ENCODE measurements at places on chromosomes 4 and X. TPM values are rescaled to one million over a fixed set of nuclear protein-coding genes. Genes with fewer than 3 reads are reported as not detected.

DNA sequence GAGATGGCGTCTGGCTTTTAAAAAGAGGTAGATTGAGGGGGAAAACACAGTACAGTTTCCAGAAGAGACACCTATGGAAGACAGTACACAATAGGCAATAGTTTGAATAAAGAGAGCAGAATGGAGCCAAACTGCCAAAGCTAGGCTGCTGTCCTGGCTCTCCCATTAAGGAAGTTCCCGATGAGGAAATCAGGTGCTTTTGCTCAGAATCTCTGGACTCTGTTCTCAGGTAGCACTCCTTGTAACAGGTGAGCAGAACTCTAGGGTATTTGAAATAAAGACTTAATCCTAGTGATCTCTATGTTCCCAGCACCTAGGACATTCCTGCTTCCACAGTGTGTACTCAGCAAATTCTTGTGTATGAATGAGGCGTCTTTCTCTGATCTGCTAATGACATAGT, 1.6 kb downstream of the EGF start:
- no peak for DNase-seq

DNA sequence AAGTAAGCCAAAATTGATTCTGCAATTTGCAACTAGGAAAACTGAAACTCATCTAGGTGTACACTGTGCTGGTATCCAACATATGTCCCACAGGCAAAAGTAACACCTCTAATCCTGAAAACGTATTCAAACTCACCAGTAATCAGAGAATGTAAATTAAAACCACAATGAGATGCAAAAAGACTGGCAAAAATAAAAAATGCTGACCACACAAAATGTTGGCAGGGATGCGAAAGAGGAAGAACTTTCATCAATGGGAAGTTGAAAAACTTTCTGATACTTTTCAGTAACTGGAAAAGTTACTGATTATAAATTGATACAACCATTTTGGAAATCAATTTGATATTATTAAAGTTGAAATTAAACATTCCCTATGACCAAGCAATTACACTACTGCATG, 20.1 kb upstream of the CORIN start:
- no peak for DNase-seq

GRCh38 chr4:118396881-118397622, 44.2 kb upstream of the PRSS12 start:
- DNase-seq, result peak; percentile 49

GRCh38 chr4:72715299-72715698, 146.3 kb upstream of the ADAMTS3 start:
- no peak for DNase-seq

GRCh38 chr4:48787056-48787455, 7.0 kb upstream of the FRYL start:
- DNase-seq, result no peak

- DNase-seq, result peak; percentile 95
These were observed at the start of gene TMEM192 for GRCh38 chr4:165112368-165113121. Gene TMEM192, minus strand, starts transcription at chr4:165112860. Its CDS starts 87 bp downstream, at chr4:165112773.

- peak; percentile 87 for DNase-seq
These were observed 180.8 kb downstream of the MAGEB17 start for GRCh38 chrX:16347968-16348670.

DNA sequence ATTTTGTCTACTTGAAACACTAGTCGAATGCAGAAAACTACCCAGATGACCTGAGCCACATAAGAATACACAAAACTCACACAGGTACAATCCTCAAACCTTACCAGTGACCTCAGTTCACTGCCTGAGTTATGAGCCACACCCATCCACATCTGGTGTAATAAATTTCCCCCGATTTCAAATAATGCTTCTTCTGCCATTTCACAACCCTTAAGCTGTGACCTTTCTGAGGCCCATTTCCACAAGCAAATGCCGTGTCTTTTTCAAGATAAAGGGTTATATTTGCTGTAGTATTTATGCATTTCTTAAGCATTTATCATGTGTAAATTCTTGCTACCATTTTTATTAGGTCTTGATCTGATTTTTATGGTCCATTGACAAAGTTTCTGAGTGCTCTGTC, 1.8 kb upstream of the ARHGEF38 start:
- DNase-seq, result peak; percentile 14

- DNase-seq, result no peak
These were observed 389 bp upstream of the CCSER1 start for GRCh38 chr4:90126805-90127204.

- DNase-seq, result no peak
These were observed 108.3 kb upstream of the CAMK2D start for GRCh38 chr4:113869743-113870375.

- DNase-seq, result no peak
These were observed 58.7 kb upstream of the SPANXC start for GRCh38 chrX:141301017-141301416.

- no peak for DNase-seq
These were observed 7.2 kb upstream of the CCSER1 start for GRCh38 chr4:90120037-90120436.

- no peak for DNase-seq
These were observed 15.0 kb downstream of the APELA start for GRCh38 chr4:164892018-164892417.

- DNase-seq, result peak; percentile 67
These were observed 33.9 kb downstream of the ANK2 start for GRCh38 chr4:113083346-113083745.

DNA sequence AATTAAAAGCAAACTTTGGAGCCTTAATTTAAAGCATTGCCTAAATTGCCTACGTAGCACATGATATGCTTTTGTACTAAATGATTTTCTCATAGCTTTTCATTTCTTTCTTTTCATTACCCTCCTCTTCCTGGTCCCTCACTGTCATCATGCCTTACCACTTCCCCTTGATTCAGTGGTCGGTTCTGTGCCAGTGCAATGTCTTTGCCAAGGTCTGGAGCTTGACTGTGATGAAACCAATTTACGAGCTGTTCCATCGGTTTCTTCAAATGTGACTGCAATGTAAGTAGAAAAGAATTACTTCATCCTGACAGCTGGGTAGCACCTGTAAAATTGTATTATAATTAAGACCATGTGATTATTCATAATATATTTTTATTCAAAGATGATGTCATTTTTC, 72.5 kb downstream of the C4orf46 start:
- DNase-seq, result no peak

DNA sequence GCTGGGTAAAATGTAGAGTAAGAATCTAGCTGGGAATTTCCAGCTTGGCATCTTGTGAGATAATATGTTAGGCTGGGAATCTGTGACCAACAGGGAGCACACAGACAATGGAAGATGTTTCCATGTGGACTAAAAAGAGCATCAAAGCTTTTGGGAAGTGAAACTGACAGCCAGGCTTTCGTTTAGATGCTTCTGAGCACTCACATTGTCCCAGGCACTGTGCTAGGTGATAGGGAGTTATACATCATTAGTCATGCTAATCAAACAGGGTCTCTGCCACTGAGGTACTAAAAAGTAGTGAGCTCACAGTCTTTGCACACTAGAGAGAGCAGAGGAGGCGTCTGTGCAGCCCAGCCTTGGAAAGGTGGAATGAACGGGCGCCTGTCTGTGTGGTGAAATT, 101.9 kb upstream of the SCOC start:
- no peak for DNase-seq

DNA sequence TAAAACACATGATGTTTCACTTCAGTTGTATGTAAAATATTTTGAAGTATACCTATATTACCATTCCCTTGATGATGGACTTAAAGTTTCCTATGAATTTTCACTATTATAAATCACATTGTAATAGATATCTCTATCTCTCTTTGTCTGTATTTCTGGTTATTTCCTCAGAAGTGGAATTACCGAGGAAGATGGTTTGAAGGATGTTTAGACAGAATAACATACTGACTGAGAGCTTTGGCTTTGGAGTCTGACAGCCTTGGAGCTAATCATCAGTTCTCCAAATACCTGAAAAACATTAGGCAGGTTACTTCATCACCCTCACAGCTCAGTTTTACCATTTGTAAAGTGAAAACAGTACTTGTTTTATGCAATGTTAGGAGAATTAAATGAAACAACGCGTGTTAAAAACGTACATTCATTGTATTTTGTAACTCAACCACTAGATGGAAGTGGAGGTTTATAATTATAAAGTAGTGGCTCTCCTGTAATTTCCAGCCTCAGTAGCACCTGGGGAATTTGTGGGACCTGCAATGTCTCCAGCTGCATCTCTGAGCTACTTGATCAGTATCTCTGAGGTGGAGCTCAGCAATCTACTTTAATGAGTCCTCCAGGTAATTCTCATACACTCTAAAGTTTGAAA, 14.3 kb downstream of the JCHAIN start:
- peak; percentile 46 for DNase-seq

- no peak for DNase-seq
These were observed 237.5 kb downstream of the SHOX start for GRCh38 chrX:867966-868647.

GRCh38 chr4:7860600-7861163, 79.0 kb downstream of the AFAP1 start:
- no peak for DNase-seq

- no peak for DNase-seq
These were observed 42.7 kb upstream of the RAPGEF2 start for GRCh38 chr4:159060161-159060560.

GRCh38 chrX:46179748-46180147, 365.5 kb downstream of the ZNF674 start:
- DNase-seq, result no peak

- DNase-seq, result peak; percentile 19
These were observed 56.3 kb upstream of the DCTD start for GRCh38 chr4:182973511-182973911.

GRCh38 chr4:2222838-2223237, 19.1 kb downstream of the HAUS3 start:
- DNase-seq, result no peak

- no peak for DNase-seq
These were observed 3.5 kb upstream of the N4BP2 start for GRCh38 chr4:40053161-40053560.

- DNase-seq, result peak; percentile 80
These were observed at the start of gene GALNT7 for GRCh38 chr4:173168396-173169177. Gene GALNT7, plus strand, starts transcription at chr4:173168811. Its CDS starts 25 bp downstream, at chr4:173168836.

DNA sequence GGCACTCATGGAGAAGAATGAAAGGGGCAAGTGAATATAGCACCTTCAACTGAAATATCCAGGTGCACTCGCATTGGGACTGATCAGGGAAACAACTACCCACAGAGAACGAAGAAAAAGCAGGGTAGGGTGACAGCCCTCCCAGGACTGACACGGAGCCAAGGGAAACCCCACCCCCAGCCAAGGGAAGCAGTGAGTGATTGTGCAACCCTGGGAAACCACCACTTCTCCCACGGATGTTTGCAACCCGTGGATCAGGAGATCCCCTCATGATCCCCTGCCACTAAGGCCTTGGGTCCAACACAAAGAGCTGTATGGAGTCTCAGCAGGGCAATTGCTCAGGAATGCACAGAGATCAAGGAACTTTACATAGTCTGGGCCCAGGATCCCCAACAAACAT, 158.5 kb upstream of the HCCS start:
- no peak for DNase-seq

DNA sequence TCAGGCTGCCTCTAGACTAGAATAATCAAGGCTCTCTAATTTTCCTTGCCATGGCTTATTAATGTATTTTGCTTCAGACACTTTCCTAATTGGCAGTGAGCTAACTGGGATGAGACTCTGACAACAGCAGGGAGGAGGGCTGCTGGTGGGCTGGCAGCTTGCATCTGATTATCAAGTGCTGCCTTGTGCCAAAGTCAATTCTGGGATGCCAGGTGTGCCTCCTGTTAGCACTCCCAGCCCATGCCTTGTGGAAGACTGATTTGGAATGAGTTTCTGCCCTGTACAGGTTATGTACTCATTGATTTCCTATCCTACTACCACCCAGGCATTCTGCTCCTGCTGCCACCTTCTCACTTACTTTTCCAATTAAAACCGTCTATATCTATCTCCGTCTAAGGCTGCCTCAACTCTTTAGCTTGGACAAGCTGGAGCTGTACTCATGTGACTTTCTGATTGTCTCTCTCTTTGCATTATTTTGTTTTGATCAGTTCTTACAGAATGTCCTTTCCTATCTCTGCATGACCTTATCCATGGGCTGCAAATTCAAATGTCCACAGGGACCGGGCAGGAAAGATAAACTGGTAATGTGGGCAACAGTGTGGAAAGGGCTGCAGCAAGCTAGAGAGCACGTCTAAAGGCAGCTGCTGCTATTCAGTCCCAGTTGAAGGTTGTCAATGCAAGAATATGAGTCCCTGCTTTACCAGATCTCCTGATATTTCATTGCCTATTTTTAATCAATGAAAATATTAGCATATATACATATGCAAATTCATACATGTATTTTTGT, 112.6 kb downstream of the GABRA2 start:
- no peak for DNase-seq

DNA sequence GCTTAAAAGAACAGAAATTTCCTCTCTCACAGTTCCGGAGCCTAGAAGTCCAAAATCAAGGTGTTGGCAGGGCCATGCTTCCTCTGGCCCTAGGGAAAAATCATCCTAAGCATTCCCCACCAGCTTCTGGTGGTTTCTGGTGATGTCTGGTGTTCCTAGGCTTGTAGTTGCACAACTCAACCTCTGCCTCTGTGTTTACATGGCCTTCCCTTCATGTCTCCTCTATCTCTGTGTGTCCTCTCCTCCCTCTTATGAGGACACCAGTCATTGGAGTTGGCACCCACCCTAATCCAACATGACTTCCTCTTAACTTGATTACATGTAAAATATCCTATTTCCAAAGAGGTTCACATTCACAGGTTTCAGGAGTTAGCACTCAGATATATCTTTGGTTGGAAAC, 15.4 kb downstream of the LRP2BP start:
- no peak for DNase-seq

- DNase-seq, result no peak
These were observed 169.2 kb downstream of the SHOX start for GRCh38 chrX:799808-800207.

DNA sequence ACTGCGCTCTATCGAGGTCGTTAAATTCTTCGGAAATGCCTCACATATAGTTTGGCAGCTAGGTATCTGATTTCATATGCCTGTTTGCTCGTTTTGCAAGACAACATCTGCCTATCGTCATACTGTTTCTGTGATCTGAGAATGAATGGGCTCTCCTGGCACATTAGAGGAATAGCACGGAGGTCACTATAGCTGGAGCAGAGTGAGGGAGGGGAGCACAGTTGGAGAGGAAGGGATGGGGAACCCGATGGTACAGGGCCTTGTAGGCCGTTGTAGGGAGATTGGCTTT, 552 bp downstream of the IKBKG start:
- DNase-seq, result no peak

DNA sequence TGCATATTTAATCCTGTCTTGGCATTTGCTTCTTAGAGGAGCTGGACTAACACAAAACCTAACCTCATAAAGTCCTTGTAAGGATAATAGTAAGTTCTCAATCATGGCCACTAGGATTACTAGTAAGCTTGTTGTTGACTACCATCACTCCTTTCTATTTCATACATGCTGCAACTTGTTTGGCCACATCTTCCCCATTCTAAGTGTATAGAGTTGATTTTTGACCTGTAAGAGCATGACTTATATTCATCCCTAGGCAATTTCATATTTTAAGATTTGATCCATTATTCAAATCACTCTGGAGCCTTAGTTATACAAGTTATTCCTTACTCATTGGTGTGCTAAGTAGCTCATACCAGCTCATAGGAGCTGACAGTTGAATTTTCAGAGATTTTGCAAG, 109.4 kb downstream of the EFHC2 start:
- DNase-seq, result no peak

Gene ADH1A
- 0.48 TPM for total RNA-seq

Gene CCDC120
- total RNA-seq, result 1.7 TPM

Gene GSTCD
- 28.4 TPM for total RNA-seq

Gene GPR173
- not detected for total RNA-seq

Gene MMGT1
- total RNA-seq, result 9.1 TPM

Gene S100G
- not detected for total RNA-seq

Gene HSFX1
- total RNA-seq, result 3.9 TPM

Gene LDB2
- 12.0 TPM for total RNA-seq

Gene DDX53
- total RNA-seq, result 2.2 TPM

Gene STATH
- 5.8 TPM for total RNA-seq
